Naive thymus-derived CD4-positive, alpha-beta T cell (primary cell): ENCODE measurements at places on chromosomes 4 and X. TPM values are rescaled to one million over a fixed set of nuclear protein-coding genes. Genes with fewer than 3 reads are reported as not detected.
A peak's percentile ranks its signal among the peaks of the same experiment; 100 is the strongest.

ASB12 gene
- polyA plus RNA-seq: 0.55 TPM

FGF5 gene
- polyA plus RNA-seq: not detected

INPP4B gene
- 64.2 TPM for polyA plus RNA-seq

FAM13A gene
- polyA plus RNA-seq: 23.2 TPM

TCEAL1 gene
- polyA plus RNA-seq: 13.5 TPM

THOC2 gene
- polyA plus RNA-seq: 36.3 TPM

XPNPEP2 gene
- polyA plus RNA-seq: not detected

CCNI gene
- polyA plus RNA-seq: 345 TPM

ZBTB33 gene
- 16.0 TPM for polyA plus RNA-seq

EDNRA gene
- not detected for polyA plus RNA-seq

USP26 gene
- not detected for polyA plus RNA-seq

RAB40AL gene
- not detected for polyA plus RNA-seq

GRCh38 chrX:21503593-21503992, 129.4 kb downstream of the CNKSR2 start:
- H3K27ac ChIP-seq: no peak overlapping the region
- DNase-seq: no peak
- H3K27me3 ChIP-seq: no peaks in the 10 kb centered on the region
- no peak overlapping the region for H3K4me3 ChIP-seq
- H3K36me3 ChIP-seq: no peaks in the 10 kb centered on the region
- H3K4me1 ChIP-seq: no peaks in the 10 kb centered on the region

DNA sequence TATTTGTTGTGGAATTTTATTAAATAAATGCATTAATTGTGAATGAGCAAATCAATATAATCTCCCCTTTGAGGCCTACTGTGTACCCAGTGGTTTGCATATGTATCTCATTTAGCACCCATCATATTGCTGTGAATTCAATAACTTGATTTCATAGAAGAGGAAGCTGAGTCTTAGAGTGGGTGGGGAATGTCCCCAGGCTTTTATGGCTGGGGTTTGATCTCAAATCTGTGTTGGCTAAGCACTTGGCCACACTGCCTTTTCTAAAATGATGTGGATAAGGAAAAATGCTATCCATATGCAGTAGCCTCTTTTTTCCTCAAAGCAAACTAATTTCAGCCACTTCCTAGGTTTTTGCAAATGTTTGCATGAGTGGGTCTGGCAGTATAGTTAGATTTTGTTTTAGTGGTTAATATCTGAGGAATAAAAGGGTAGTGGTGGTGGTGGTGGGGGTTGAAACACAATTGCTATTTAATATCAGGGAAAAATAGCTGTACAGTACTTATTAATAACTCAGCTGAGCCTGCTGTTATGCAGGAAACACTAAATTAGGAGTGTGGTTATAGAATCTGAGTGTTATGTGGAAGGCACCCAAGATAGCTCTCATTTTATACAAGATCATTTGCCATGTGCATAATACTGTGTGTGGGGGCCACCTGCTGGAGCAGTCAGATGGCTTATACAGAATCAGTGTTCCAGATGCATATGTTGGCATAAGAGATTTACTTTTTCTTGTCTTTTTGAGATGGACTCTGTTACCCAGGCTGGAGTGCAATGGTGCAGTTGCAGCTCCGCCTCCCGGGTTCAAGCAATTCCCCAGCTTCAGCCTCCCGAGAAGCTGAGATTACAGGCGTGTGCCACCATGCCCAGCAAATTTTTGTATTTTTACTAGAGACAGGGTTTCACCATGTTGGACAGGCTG, 108.0 kb downstream of the TMEM131L start:
- DNase-seq: peak; percentile 12
- H3K27ac ChIP-seq: peak overlapping the region; percentile 11
- no peak overlapping the region for H3K4me3 ChIP-seq
- peaks cover 2% of the 10 kb centered on the region for H3K36me3 ChIP-seq
- H3K4me1 ChIP-seq: peaks cover 12% of the 10 kb centered on the region

GRCh38 chr4:24630937-24631336, 46.6 kb upstream of the DHX15 start:
- H3K4me1 ChIP-seq: no peaks in the 10 kb centered on the region
- no peak for DNase-seq
- H3K27me3 ChIP-seq: no peaks in the 10 kb centered on the region
- no peak overlapping the region for H3K4me3 ChIP-seq
- no peak overlapping the region for H3K27ac ChIP-seq

DNA sequence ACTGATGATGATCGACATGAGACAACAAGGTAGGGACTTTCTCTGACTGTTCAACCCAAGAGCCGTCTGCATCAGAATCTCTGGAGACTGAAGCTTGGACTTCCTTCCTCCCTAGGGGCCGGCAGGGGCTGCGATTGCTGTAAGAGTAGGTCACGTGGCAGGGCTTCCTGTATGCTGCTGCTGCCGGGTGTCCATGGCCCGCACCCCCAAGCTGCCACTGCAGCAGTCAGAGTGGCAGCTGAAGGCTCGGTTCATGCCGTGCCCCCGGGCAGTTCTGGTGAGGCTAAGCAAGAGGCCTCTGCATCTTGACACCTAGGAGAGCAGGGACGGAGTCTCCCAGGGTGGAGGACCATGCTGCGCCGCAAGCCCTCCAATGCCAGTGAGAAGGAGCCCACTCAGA, at the start of gene SASH3:
Gene SASH3, plus strand, starts transcription at position 203 of the 400 bp plus-strand sequence. Its CDS starts 149 bp downstream, at position 352.
- peak within 1 kb of the TSS; percentile 93 for H3K4me3 ChIP-seq
- peak within 1 kb of the TSS; percentile 89 for H3K27ac ChIP-seq
- no peaks in the 10 kb centered on the region for H3K27me3 ChIP-seq
- peaks cover 8% of the 10 kb centered on the region for H3K36me3 ChIP-seq
- DNase-seq: peak; percentile 40

DNA sequence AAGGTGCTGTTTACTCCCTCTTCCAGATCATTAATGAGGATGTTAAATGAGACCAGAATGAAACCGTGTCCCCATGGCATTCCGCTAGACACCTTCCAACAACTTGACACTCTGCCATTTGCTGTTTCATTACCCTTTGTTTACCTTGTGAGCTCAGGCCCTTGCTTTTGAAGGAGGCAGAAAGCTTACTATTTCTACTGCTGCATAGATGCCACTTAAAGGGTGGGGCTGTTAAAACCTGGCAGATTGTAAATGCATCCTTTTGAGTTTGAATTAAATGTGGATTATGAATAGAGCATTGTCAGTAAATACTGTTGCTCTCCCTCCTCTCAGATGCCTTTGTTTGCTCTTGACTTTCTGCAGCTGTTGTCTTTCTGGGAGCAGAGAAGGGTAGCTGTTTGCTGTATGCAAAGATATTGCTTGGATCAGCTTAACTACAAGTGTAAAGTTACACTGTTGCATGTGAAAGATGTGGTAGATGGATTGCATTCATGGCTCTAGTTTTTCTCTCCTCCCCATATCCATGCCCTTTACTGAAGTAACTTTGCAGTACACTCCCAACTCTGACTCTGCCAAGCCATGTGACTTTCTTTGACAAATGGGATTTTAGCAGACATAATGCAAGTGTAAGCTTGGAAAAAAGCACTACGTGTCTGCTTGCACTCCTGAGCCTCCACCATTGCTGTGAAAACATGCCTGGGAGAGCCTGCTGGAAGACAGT, 75.0 kb upstream of the DHX15 start:
- no peak for DNase-seq
- H3K27me3 ChIP-seq: no peaks in the 10 kb centered on the region
- no peak overlapping the region for H3K4me3 ChIP-seq
- no peak overlapping the region for H3K27ac ChIP-seq
- H3K36me3 ChIP-seq: no peaks in the 10 kb centered on the region

- DNase-seq: no peak
- H3K36me3 ChIP-seq: no peaks in the 10 kb centered on the region
- no peak overlapping the region for H3K27ac ChIP-seq
- no peaks in the 10 kb centered on the region for H3K4me1 ChIP-seq
These were observed 24.4 kb downstream of the GAB1 start for GRCh38 chr4:143360838-143361625.

- no peaks in the 10 kb centered on the region for H3K36me3 ChIP-seq
- no peaks in the 10 kb centered on the region for H3K27me3 ChIP-seq
- DNase-seq: no peak
- peaks cover 30% of the 10 kb centered on the region for H3K4me1 ChIP-seq
- H3K27ac ChIP-seq: peak overlapping the region; percentile 92
These were observed 278 bp downstream of the RELL1 start for GRCh38 chr4:37685823-37686372.

DNA sequence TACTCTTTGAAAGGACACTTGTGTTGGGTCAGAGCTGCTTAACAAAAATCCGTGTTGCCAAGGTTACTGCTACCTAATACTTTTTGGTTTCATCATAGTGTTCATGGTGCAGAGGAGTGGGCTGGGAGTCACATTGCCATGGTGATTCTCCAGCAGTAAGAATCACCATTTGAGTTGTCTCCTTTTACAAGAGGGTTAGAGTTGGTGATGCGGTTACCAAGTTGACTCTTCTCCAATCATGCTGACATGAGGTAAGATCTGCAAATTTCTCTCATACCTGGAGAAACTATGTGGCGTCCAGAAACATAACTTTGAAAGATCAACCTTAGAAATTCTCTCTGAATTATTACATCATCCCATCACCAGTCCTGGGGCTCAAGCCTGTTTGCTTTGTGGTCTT, 242.9 kb upstream of the CNKSR2 start:
- no peak overlapping the region for H3K27ac ChIP-seq
- no peaks in the 10 kb centered on the region for H3K36me3 ChIP-seq
- H3K4me1 ChIP-seq: no peaks in the 10 kb centered on the region
- H3K27me3 ChIP-seq: no peaks in the 10 kb centered on the region
- DNase-seq: no peak

DNA sequence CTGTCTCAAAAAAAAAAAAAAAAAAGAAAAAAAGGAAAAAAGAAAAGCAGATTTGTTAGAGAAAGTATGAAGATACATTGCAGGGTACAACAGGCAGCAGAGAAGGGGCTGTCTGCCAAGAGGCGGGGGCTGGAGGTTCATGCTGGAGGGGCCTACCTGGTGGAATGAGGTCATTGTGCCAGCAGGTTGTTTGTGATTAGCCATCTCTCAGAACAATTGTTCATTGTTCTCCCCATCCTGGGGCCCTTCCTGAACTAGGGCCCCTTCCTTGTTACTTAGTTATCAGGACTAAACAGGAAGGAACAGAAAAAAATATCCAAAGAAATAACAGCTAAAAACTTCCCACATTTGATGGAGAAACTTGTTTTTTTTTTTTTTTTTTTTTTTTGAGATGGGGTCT, 14.0 kb upstream of the GPKOW start:
- no peak for DNase-seq
- H3K4me1 ChIP-seq: no peaks in the 10 kb centered on the region
- no peaks in the 10 kb centered on the region for H3K36me3 ChIP-seq
- H3K4me3 ChIP-seq: no peak overlapping the region

DNA sequence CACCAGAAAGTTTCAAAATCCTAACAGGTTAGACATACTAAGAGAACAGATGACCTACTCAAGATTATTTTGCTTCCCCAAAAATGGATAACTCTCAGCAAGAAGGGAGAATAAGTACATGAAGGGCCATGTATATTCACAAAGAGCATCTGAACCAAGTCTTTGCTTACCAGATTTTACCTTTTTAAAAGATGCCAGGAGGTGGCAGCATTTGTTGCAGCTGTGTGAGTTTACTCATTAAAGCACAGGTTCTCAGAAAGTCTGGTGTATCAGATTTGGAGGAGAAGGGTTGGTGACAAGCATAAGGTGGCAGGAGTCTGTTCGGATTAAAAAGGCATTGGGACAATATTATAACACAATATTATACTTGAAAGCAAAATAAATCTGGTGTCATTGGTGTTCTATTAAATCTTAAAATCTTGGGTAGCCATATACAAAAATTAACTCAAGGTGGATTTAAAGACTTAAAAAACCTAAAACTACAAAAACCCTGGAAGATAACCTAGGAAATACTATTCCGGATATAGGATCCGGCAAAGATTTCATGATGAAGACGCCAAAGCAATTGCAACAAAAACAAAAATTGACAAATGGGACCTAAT, 51.3 kb upstream of the NFKB1 start:
- DNase-seq: peak; percentile 70
- no peaks in the 10 kb centered on the region for H3K27me3 ChIP-seq
- no peak overlapping the region for H3K4me3 ChIP-seq
- H3K4me1 ChIP-seq: no peaks in the 10 kb centered on the region

GRCh38 chr4:40321574-40322275, 13.4 kb upstream of the CHRNA9 start:
- H3K27ac ChIP-seq: no peak overlapping the region
- H3K27me3 ChIP-seq: no peaks in the 10 kb centered on the region
- H3K4me1 ChIP-seq: peaks cover 16% of the 10 kb centered on the region
- no peak for DNase-seq
- no peak overlapping the region for H3K4me3 ChIP-seq

GRCh38 chrX:131053076-131053475, 5.1 kb upstream of the ARHGAP36 start:
- no peaks in the 10 kb centered on the region for H3K4me1 ChIP-seq
- H3K36me3 ChIP-seq: no peaks in the 10 kb centered on the region
- no peak overlapping the region for H3K27ac ChIP-seq
- no peak for DNase-seq
- no peak overlapping the region for H3K4me3 ChIP-seq

- DNase-seq: no peak
- no peaks in the 10 kb centered on the region for H3K27me3 ChIP-seq
- H3K36me3 ChIP-seq: peaks cover 4% of the 10 kb centered on the region
- H3K27ac ChIP-seq: no peak overlapping the region
- H3K4me1 ChIP-seq: no peaks in the 10 kb centered on the region
- H3K4me3 ChIP-seq: no peak overlapping the region
These were observed 8.1 kb upstream of the TIMP1 start for GRCh38 chrX:47574076-47574546.

DNA sequence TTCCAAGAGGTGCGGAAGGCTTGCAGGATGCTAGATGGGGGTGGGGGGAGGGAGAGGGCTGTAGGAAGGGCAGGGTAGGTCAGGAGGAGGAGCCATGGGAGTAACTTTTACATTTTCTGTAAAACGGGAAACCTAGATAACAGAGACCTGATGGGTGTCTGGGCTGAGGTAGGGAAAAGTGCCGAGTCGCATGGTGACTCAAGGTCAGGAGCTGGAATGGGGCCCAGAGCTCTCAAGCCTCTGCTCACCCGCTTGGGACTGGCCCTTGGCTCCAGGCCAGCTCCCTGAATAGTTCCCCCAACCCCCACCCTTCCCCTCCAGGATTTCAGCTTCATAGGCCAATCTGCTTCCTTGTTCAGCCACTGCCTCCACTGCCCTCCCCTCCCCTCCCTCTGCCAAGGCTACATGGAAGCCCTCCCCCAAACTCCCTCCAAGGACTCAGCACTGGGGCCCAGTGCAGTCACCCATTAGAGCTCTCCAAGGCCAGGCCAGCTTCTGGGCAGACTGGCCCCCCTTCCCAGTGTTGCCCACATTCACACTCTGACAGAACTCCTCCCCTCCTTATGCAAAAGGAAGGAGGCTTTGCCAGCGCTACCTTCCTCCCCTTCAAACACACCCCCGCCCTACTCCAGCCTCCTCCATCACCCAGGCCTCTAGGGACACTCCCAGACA, 43.6 kb downstream of the TSC22D3 start:
- H3K36me3 ChIP-seq: no peaks in the 10 kb centered on the region
- H3K4me1 ChIP-seq: no peaks in the 10 kb centered on the region
- H3K27ac ChIP-seq: no peak overlapping the region
- H3K27me3 ChIP-seq: no peaks in the 10 kb centered on the region
- H3K4me3 ChIP-seq: no peak overlapping the region

DNA sequence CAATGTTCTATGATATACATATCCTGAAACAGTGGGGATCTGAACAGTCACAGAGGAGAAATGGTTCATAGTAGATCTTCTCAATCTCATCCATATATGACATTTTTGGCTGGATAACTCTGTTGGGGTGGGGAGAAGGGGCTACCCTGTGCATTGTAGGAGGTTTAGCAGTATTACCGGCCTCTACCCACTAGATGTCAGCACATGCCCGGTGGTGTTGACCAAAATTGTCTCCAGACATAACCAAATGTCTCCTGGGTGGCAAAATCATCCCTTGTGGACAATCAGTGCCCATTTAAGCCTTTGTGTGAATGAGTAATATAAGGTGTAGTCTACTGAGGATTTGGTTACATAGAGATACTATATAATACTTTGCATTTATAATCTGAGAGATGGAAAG, 89.9 kb downstream of the PLS3 start:
- H3K4me3 ChIP-seq: no peak overlapping the region
- no peak overlapping the region for H3K27ac ChIP-seq
- no peak for DNase-seq
